ENCODE measurements at places on chromosomes 11 and 22.

DNA sequence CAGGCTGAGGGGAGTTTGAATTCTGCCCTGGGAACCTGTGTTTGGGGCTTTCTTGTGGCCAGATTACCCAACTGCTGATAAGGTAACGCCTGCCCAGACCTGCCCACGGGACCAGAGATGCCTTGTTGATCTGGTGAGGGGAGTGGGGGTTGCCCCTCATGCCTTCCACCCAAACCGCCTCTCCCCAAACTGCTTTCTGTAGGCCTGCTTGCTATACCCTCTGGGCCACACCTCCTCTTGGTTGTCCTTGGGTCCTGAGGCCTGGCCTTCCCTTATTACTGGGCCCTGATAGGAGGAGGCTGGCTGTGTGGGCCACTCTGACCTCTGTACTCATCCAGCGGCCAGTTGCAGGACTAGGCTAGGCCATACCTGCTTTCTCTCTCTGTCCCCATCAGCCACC, 3.4 kb downstream of the P2RY2 start:
- no peak for DNase-seq

- DNase-seq = no peak
Measured at GRCh38 chr11:57585301-57585700, 12.2 kb upstream of the SERPING1 start.

DNA sequence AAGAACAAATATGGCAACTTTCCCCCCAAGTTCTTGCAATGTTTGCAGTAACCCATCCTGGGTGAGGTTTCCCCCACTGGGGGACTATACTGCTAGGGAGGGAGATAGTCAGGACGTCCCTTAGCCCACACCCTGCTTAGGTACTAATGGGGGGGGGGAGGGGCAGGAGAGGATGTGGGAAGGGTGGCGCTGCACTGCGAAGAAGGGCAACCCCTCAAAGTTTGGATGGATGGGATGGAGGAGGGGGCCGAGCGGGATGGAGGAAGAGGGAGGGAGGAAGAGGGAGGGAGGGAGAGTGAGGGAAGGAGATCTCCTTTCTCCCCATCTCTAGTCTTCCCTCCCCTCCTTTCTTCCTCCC, 100.6 kb upstream of the HSD17B12 start:
- DNase-seq = no peak

GRCh38 chr22:22359465-22359864, 114.9 kb downstream of the VPREB1 start:
- DNase-seq = no peak

DNA sequence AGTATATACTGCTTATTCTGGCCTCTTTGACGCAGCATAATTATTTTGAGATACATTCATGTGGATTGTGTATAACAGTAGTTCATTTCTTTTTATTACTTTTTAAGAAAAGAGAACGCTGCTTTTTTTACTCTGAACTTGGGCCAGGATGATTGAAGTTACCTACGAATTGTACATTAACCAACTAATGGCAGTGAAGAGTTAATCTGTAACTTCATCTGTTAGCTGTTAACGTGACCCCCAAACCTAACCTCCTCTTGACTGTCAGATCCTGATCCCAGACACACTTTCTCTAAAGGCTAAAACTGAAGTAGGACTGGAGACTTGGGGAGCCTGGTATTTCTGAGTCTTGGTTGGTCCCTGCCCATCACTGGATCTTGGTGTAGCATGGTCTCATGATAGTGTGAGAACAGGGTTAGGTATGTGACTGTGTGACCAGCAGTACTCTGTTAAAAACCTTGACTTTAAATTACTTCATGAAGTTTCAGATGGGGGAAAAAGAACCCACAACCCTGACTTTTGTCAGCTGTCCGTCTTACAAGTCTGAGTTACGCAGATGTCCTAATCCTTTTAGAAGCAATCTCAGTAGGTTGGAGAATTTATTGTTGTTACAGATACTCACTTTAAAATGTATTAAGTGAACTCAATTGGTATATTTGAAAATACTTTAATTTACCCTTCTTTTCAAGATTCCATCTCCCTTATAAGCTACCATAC, 39.4 kb downstream of the C22orf31 start:
- no peak for DNase-seq

- DNase-seq = no peak
Measured at GRCh38 chr11:24697522-24698111, 200.8 kb downstream of the LUZP2 start.

GRCh38 chr11:45646275-45646927, 19.0 kb downstream of the CHST1 start:
- DNase-seq = no peak

DNA sequence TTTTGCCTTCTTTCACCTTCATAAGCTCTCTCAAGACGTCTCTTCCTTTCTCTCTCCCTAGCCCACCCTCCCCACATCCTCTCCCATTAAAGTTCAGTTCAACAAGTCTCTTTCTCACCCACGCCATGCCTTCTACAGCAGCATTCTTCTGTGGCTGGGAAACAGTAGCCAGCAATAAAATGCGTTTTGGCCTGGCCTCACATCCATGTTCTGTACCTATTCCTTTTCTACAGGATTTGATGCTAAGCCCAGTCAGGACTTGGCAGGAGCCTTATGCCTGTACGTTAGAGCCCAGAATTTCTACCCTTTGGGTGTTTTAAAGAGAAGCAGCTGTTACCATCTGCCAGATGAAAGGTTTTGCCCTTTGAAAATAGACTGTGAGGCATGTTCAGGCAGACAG, 7.1 kb upstream of the CD44 start:
- no peak for DNase-seq

- DNase-seq = peak; percentile 82
Measured at GRCh38 chr11:61021661-61022212, 50.3 kb downstream of the CD6 start.

GRCh38 chr11:109017489-109017888, 352.6 kb downstream of the DDX10 start:
- DNase-seq = no peak

- no peak for DNase-seq
Measured at GRCh38 chr22:45832959-45833580, 143.9 kb downstream of the WNT7B start.

- no peak for DNase-seq
Measured at GRCh38 chr11:83057721-83058120, 14.0 kb downstream of the RAB30 start.

Data from stimulated activated naive CD8-positive, alpha-beta T cell treated with anti-CD3 and anti-CD28 coated beads, Interleukin-15, Interleukin-2, amounts not matched to agents 100 U/mL and 50 U/mL, for 24 hours (primary cell).